ENCODE measurements at places on chromosomes 6 and 20.

DNA sequence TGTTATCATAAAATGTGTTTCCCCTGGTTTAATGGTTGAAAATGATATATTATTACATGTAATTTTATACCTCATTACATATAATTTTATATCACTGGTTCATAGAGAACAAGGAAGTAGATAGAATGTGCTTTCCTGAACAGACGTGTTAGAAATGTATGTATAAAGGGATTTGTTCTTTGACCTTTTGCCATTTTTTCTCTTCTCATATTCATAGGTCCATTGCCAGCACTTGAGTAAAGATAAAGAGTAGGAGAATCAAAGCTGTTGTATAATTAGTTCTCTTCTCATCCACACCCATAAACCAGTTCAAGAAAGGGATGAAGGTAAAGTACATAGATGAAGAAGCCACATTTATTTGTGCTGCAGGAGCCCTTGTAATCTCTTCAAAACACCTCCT is 46.7 kb downstream of the RNF217 start:
- DNase-seq = no peak

DNA sequence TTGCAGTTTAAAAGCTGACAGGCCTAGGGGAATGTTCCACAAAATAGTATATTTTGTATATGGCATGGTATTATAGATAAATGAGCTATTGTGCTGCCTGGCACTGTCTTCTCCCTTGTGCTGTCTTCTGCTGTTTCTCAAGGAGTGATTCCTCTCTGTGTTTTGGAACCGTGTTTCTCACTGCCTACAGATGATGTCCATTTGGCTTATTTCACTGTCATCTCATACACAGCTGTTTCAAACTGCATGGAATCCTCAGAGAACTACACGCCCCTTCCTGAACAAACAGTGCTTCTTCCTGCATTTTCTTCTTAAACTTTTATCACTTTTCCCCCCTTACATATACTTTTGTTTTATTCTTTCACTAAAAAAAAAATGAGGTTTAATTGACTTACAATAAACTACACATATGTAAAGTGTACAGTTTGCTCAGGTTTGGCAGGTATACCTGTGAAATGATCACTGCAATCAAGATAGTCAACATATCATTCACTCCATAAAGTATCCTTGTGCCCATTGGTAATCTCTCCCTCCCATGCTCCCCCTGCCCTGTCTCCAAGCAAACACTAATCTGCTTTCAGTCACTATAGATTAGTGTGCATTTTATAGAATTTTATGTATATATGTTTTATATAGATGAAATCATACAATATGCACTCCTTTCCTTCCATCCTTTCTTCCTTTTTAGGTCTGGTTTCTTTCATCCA is 43.0 kb downstream of the CBFA2T2 start:
- no peak for DNase-seq

GRCh38 chr20:41268917-41269652 is 48.4 kb downstream of the ZHX3 start:
- no peak for DNase-seq

DNA sequence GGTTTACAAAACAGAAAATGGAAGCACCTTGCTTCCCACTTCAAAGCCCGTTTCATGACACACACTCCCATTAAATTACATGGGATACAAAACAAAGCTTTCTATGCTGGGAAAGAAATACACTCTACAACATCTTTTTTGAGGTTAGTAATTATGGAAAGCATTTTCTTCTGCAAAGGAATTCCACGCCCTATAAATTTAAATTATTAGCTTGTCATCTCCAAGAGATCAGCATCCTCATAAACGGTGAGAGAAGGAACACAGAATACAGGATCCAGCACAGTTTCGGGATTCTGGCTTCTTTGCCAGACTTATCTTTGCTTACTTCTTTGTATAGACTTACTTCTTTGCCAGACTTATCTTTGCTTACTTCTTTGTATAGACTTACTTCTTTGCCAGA is 1.3 kb upstream of the SMPDL3A start:
- DNase-seq = no peak

- no peak for DNase-seq
These were observed 176.5 kb downstream of the CENPW start for GRCh38 chr6:126516411-126516810.

Data from spinal cord (tissue), 10 donors.